Activated naive CD8-positive, alpha-beta T cell treated with anti-CD3 and anti-CD28 coated beads, Interleukin-2, amount 50 U/mL, for 24 hours (primary cell): ENCODE measurements at places on chromosomes 11 and 22.

GRCh38 chr22:46858181-46858771 is 95.8 kb downstream of the TBC1D22A start:
- DNase-seq: no peak

DNA sequence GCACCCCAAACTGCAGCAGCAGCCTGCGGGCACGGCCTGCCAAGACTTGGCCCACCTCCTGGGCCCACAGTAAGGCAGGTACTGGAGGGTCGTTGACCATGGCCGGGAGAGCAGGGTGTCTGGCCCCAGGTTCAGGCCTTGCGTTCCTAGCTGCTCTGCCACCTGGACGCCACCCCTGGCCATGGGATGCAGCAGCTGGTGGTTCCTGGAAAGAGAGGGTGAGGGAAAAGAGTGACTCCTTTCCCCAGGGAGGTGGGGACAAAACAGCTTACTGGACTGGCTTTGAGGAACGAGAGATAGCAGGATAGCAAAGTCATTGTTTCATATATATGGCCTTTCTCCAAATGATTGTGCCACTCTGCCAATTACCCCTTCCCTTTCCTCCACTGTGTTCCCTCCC is 1.8 kb downstream of the BSCL2 start:
- DNase-seq: no peak

DNA sequence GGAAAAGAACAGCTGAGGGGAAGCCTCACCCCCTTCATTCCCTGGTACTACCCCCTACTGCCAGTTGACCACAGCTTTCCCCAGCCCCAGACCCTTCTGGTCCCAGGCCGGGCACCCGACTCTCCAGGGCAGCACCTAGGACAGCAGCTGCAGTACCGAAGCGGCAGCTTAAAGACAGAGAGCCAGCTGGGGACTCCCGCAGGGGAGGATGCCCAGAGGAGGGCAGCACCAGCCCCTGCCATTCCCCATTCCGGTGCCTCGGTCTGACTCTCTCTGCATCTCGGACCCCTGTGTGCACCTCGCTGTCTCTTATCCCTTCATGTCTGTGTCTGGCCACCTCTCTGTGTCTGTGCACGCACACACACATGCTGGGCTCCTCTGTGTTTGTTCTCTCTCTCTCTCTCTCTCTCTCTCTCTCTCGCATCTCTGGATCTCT is 9.4 kb downstream of the IGSF9B start:
- peak; percentile 63 for DNase-seq

- DNase-seq: no peak
Measured at GRCh38 chr11:69300120-69301060, 6.4 kb downstream of the MYEOV start.

DNA sequence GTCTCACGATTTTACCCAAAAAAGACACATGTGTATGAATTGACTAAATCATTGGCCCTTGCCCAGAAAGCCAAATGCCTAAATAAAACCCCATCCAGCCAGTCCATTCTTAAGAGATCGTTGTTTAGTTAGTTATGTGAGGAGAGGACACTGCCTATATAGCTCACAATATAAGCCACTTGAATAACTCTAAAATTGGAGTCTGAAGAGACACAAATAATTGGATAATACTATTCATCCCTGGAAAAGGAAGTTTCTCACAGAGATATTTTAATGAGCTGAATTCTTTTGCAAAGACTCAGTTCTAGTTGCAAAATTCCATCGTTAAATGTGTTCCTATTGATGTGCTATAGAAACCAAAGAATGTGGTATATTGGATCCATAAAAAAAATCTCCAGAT is 176.7 kb downstream of the SOX6 start:
- DNase-seq: no peak

DNA sequence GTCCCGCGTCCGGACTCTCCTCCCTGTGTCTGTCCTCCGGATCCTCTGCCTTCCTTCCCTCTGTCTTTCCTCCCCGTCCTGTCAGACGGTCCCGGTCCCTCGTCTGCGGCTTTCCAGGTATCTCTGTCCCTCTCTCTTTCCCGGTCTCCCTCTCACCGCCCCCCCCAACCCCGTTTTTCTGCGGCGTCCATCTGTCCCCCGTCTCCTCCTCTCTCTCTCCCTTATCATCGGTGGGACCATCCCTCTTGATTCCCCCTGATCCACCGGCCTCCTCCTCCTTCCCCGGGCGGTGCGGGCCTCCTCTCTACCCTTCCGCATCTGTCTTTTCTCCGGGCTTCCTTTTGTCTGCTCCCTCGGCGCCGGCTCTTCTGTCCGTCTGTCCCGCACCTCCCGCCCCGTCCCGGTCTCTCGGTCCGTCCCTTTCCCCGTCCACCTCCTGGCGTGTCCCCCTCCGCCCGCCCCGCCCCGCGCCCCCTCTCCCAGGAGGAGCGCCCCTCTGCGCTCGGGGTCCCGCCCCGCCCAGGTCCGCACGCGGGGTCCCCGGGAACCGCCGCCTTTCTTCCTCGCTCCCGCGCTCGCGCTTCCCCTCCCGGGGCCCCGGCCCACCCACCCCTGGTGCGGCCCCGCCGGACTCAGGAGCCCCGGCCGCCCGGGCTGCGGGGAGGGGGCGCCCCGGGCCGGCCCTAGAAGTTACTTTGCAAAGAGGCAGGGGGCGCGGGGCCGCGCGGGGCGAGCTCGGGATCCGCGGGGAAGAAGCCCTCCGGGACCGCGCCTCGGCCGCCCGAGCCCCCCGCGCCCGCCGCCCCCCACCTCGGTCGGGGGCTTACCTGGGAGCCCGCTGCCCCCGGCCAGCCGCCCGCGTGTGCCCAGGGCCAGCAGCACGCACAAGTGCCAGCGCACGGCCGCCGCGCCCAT is 568 bp downstream of the SCUBE1 start:
- no peak for DNase-seq

- DNase-seq: no peak
Measured at GRCh38 chr22:42515896-42516295, 3.7 kb downstream of the RRP7A start.

DNA sequence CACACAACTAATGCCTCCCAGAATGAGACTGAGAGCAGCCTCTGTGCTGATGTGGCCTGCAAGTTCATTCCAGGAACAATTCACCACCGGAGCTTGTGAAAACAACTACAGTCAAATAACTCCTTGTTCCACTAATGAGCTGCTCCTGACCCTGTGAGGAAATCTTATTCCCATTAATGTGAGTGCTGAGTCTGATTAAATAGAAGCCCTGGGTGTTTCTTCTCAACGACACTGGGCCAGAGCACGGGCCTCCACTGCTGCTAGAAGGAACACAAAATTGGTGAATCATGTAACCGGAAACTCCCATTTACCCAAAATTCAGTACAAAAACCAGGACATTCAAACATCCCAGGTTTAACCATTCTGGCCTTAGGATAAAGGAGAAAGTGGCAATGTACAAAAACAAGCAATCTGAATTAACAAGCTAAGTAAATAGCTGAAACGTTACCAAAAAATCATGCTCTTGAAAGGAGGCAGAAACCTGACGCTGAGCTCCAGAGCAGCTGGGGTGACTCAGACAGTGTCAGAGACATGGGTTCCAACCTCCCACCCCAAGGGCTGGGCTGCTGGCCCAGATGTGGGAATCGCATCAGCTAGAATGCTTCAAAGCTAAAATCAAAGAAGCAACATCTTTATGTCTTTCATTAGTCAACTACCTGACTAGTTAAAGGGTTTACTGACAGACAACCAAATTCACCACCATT is 26.7 kb downstream of the SERGEF start:
- DNase-seq: no peak

- DNase-seq: no peak
Measured at GRCh38 chr11:17434108-17434507, 42.5 kb downstream of the ABCC8 start.

DNA sequence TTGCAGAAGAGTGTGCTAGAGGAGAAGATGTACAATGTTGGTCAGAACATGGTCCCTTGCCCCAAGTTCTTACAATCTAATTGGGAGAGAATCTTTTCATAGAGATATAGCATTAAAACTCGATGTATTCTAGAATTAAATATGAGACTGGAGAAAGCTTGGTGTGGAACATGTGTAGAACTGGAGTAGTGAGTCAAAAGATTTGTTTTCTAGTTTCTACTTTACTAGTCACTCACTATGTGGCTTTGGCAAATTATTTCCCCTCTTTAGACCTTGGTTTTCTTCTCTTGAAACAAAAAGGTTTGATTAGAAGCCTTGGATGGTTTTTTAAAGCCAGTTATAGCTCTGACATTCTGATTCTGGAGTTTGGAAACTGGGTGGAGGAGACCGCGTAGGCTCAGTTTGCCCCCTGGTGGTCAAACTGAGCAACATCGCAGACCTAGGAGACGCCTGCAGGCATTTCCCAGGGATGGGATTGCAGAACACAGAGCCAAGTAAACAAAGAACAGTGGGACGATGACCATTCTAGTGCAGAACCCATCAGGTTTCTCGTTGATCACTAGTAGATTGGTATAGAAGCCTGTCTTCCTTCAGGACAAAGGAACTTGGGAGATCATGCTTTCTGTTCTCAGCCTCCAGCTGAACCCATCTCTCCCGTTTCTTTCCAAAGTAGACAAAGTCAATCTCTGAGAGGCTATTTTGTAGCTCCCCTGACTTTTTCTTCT is 8.5 kb upstream of the CHRDL2 start:
- peak; percentile 35 for DNase-seq

DNA sequence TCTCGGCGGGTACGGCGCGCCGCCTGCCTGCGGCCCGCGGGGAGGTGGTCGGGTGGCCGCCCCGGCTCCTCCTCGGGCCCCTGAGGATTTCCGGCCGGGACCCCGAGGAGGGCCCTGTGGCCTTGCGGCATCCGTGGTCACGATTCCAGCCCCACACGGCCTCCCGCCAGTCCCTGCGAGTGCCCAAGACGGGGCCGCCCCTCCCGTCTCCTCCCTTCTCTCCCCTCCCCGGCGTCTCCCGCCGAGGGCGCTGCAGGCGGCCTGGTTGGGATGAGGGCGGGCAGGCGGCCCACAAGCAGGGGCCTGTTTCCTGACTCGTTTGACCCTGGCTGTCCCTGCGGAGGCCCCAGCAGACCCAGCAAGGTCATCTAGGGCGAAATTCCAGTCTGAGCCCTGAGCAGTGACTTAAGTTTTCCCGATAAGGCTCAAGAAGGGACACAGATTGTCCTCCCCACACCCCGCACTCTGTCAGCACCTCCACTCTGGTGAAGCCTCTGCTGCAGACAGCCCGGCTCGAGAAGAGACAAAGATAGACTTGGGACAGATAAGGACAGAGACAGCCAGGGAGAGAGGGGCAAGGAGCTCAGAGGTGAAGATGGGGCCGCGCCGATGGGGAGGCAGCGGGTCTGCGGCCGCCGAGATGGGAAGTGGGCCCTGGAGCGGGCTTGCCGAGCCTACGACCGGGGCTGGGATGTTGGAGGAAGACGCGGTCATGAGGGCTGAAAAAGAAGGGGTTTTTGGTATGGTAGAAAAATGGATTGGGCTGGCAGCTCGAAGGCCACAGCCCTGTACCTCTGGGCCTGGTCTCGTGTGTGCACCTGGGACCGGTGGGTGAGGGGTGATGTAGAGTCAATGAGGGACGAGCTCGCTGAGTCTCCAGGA is 95.0 kb downstream of the SWAP70 start:
- DNase-seq: peak; percentile 71

DNA sequence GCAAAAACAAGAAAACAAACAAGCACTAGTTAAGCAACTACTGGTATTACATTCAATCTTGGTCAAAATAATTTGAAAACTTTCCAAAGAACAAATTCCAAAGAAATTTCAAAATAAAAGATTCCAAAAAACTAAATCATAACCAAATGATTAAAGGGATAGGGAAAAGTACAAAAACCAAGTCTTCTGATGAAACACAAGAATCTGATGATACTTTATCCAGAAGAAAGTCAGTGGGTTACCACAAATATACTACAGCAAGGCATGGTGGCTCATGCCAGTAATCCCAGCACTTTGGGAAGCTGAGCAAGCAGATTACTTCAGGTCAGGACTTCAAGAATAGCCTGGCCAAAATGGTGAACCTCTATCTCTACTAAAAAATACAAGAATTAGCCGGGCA is 59.1 kb downstream of the NUP98 start:
- DNase-seq: no peak

GRCh38 chr11:63837027-63837688 is 1.8 kb upstream of the MARK2 start:
- peak; percentile 71 for DNase-seq

DNA sequence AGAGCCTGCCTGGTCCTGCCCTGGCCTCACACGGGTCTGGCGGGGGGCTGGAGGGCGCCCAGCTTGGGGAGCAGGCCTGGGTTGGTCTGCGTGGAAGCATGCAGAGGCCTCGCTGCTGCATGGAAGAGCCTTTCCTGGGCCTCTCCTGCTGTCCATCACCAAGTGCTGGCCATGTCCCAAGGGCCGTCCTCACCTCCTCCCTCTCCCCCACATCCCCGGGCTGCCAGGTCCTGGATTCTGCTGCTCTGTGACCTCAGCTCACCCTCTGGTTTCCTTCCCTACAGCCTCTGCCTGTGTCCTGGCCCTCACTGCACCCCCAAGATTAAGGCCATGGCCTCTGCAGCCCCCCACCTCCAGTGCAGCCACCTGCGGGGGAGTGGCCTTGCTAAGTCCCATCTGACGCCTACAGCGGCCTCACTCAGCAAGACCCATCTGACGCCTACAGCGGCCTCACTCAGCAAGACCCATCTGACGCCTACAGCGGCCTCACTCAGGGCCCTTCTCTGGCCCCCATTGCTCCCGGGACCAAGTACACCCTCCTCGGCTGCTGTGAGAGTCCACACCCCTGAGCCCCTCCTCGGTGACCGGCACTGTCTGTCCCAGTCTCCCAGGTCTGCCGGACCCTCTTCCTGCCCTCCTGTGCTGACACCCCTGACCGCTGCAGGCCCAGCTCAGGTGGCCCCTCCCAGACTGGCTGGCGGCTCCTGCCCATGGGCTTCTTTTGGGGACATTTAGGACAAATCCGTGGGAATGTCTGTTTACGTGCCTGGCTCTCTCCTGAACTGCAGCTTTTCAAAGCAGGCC is 119.5 kb upstream of the B3GAT1 start:
- DNase-seq: no peak

GRCh38 chr11:69325446-69325845 is 31.5 kb downstream of the MYEOV start:
- no peak for DNase-seq

- no peak for DNase-seq
Measured at GRCh38 chr11:47409440-47410369, 1.3 kb downstream of the SLC39A13 start.

GRCh38 chr11:83088965-83089364 is 17.3 kb upstream of the RAB30 start:
- DNase-seq: no peak

DNA sequence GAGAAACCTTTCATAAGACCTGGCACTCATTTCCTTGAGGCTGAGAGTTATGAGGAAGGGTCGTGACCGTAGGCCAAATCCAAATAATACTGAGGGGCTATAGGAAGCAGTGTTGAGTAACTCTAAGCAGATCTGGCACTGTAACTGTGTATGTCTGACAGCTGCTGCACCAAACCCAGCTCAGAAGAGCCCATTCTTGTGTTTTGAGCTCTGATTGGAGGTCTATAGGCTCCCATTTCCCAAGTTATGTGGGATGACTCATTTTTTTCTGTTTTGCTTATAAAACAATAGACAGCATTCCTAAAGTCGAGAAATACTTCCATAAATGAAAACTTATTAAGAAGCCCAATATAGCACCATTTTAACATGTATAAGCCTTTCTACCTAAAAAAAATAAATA is 645.8 kb downstream of the DLG2 start:
- DNase-seq: no peak

- DNase-seq: no peak
Measured at GRCh38 chr11:41720761-41721160, 261.3 kb upstream of the LRRC4C start.

GRCh38 chr11:117839380-117839881 is 14.9 kb upstream of the FXYD2 start:
- DNase-seq: no peak
